ENCODE measurements at places on chromosomes 13 and 19.

GRCh38 chr13:97423300-97424045 lies 10.5 kb upstream of the RAP2A start:
- no peak for DNase-seq

DNA sequence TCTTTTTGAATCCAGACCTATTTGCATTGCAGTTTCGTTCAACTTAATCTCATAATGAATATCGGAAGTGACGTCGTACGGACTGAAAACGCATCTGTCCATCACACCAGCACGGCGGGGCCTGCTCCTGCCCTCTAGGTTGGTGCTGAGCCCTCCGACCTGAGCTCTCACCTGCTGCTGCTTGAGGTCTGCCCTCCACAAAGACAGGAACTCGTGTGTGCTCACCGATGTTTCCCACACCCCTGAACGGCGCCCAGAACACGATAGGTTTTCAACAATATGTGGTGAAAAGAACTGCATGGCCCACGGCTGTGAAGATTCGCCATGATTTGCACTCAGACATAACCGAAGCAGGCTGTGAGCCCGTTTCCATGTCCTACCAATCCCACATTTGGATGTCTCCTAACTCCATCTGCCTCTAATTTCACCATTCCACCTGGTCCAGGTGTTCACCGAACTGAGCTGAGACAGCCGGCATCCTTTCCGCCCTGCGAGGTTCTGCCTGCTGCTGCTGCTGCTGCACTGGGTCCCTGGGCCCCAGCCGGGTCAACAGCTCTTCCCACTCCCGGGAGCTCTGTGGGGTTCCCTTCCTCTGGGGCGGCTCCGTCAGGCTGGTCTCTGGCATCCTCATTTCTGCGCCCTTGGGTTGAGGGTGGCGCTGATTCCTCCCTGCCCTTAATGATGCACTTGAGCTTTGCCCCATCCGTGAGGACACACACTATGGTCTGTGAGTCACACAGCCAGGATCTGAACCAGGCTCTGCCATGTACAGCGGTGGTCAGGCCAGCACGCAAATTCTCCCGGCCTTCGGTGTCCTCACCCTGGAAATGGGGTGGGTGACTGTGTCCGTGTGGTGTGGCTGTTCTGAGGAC lies 20.9 kb downstream of the GRTP1 start:
- DNase-seq = no peak

DNA sequence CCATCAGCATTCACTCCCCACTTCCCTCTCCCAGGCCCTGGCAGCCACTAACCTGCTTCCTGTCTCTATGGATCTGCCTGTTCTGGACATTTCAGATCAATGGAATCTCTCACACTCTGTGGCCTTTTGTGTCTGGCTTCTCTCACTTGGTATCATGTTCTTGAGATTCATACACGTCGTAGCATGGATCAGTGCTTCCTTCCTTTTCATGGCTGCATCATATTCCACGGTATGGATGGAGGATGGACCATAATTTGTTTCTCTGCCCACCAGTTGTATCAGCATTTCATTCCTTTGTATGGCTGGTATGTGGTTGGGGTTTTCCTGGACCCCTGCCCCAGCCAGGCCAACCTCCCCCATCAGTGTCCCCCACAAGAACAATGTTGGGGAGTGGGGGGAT lies 36.2 kb downstream of the MYO9B start:
- no peak for DNase-seq

- peak; percentile 48 for DNase-seq
Measured at GRCh38 chr19:17328517-17329365, 5.9 kb downstream of the ANO8 start.

GRCh38 chr13:89982407-89983095 lies 1364.9 kb upstream of the MIR17HG start:
- DNase-seq = no peak

DNA sequence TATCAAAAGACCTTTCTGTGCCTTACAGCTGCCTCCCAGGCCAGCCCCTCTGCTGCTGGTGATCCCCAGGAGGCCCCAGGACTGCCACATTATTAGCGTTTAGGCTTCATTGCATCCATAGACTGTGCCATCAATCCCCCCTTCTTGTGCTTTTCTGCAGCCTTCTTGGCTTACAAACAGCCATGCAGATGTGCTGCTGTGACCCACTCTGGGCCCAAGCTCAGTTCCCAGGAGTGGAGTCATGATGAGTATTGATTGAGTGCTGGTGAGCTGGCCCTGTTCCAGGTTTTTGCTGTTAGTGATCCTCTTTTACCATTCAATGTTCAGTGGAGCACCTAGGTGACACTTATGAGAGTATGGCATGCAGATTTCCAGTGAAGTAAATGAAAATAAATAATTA lies 59.9 kb upstream of the SLAIN1 start:
- no peak for DNase-seq

DNA sequence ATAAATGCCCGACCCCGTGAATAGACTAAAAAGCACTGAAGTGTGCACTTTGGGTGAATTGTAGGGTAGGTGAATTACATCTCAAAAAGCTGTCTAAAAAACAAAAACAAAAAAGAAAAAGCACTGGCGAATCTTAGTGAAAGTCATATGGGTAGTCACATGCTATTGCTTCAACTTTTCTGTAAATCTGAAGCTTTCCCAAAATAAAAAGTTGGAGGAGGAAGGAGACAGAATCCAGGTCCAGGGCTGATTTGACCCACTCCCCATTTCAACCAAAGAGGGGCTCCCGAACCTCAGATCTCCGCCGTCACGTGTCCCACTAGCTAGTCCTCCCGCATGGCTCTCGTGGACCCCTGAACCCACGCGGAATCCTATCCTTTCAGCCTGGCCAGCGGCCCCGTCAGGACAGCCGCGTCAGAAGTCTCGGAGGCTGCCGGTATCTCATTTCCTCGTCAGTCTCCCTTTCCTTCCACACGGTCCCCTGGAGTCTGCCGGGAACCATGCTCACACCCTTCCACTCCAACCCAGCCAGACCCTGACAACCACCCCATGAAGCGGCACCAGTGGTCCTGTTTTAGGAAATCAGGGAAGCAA lies 6.1 kb downstream of the PPP1R12C start:
- no peak for DNase-seq

- DNase-seq = no peak
Measured at GRCh38 chr19:32692727-32693061, 1.1 kb downstream of the NUDT19 start.

DNA sequence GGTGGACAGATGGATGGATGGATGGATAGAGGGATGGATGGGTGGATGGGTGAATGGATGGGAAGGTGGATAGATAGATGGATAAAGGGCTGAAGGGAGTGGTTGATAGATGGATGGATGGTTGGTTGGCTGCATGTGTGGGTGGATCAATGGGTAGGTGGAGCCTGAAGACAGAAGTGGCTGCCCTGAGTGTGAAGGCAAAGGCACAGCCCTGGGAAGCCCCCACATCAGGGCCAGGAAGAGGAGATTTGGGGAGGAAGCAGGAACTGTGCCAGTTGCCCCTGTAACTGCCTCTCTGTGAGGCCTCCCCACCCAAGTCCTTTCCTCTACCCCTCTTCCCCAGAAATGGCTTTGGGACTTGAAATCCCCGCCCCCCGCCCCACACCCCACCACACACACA lies 43.4 kb upstream of the NFIC start:
- no peak for DNase-seq

DNA sequence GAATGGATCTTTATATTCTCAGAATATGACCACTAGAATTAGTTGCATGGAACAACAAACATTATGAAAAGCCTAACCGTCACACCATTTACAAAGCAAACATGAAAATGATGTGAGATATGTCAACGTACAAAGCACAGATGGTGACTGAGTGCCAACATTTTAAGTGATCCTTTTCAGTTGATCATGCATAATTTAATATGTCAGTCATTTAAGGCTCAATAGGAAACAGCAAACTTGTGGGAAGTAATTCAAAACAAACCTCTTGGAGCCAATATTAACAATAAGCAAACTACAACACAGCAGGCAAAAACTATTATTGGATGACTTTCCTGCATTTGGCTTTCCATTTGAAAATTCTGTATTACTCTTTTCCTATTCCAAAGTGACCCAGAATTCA lies 277.6 kb downstream of the SLITRK6 start:
- DNase-seq = no peak

Data from stimulated activated CD4-positive, alpha-beta T cell treated with anti-CD3 and anti-CD28 coated beads, Interleukin-12 subunit alpha, Interleukin-12 subunit beta, amount 100 ng/mL, for 4 hours (primary cell).